ENCODE measurements at places on chromosomes 5 and 9. TPM values are rescaled to one million over a fixed set of nuclear protein-coding genes. Genes with fewer than 3 reads are reported as not detected.

- no peak for DNase-seq
Measured at GRCh38 chr5:172669386-172670004, 28.4 kb downstream of the NEURL1B start.

- DNase-seq: peak; percentile 78
Measured at GRCh38 chr5:172487671-172488070, 33.3 kb upstream of the SH3PXD2B start.

- DNase-seq: no peak
Measured at GRCh38 chr5:117144086-117144485, 569.5 kb upstream of the SEMA6A start.

GRCh38 chr9:81499021-81499454 is 190.3 kb downstream of the TLE1 start:
- peak; percentile 24 for DNase-seq

GRCh38 chr5:19104948-19105347 is 883.1 kb downstream of the CDH18 start:
- DNase-seq: no peak

Gene HTR4
- total RNA-seq: 1.2 TPM
